ENCODE measurements at places on chromosomes 11 and 22.

- DNase-seq = no peak
Measured at GRCh38 chr22:23521441-23522113, 58.5 kb downstream of the IGLL1 start.

GRCh38 chr11:92317222-92317621, 92.6 kb downstream of the FAT3 start:
- DNase-seq = no peak

DNA sequence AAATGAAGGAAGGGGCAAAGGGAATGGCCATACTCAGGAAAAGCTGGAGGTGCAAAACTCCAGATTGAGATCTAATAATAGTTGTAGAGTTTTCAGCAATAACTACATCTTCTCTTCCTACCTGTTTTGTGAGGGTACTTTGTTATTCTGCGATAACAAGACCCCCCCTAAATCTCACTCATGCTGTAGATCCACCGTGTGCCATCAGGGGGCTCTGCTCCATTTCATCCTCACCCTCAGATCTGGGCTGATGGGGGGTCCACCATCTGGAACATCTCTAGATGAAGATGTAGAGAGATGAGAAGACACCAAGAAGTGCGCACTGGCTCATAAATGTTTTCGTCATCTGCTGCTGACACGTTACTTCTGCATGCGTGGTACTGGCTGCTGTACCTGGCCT, 135.9 kb upstream of the KIRREL3 start:
- no peak for DNase-seq

DNA sequence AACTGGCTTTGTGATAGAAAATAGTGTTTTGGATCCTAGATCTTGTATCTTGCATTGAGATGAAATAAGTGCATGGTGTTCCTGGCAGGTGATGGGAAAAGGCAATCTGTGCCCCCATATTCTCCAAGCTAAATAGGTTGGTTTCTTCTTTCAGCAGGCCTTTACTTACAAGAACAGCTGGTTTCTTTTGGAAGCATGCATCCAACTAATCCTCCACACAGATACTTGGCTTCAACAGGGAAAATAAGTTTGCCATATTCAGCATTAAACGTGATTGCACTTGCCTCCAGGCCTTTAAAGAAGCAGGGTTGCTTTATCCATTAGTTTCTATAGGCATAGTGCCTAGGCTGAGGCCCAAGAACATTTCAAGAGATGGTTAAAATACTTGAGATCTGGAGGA, 59.9 kb downstream of the APIP start:
- no peak for DNase-seq

- DNase-seq = peak; percentile 28
Measured at GRCh38 chr22:49825944-49826602, 1.6 kb downstream of the BRD1 start.

DNA sequence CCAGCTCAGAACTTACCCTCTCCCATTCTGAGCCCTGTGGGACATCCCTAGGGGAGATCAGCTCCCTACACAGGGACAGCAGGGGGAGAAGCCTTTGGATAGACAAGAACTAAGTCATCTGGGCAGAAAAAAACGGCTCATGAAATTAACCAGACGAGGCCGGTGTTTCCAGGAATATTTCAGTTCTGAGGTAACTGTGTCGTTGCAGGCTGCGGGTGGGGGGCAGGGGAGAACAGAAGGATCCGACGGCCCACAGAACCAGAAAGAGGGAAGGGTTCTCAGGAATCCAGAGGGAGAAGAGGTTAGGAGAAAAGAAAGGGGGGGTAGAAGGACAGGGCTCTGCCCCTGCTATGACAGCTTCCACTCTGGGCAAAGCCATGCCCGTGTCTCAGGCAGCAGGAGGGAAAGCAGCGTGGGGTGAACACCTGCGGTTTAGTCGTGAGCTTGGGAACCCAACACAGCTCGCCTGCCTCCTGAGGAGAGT, 3.6 kb downstream of the CLCF1 start:
- DNase-seq = no peak

- no peak for DNase-seq
Measured at GRCh38 chr11:65496304-65497140, 2.3 kb upstream of the MALAT1 start.

GRCh38 chr11:62854013-62854824, 14.8 kb upstream of the WDR74 start:
- no peak for DNase-seq

DNA sequence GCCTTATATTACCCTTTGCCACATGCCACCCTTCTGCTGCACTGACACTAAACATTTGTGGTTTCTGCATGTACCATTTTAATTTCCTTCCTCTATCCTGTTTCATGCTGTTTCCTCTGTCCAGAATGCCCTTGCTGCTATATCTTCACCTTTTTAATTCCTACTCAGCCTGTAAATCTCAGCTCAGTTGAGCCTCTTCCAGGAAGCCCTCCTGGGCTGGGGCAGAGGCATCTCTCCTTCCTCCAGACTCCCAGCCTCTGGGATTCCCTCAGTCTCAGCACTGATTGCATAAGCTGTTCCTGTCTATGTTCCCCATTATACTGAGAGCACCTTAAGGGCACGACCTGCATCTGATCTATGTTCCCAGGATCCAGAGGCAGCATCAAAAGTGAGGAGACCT, 98.7 kb downstream of the RNF169 start:
- no peak for DNase-seq

DNA sequence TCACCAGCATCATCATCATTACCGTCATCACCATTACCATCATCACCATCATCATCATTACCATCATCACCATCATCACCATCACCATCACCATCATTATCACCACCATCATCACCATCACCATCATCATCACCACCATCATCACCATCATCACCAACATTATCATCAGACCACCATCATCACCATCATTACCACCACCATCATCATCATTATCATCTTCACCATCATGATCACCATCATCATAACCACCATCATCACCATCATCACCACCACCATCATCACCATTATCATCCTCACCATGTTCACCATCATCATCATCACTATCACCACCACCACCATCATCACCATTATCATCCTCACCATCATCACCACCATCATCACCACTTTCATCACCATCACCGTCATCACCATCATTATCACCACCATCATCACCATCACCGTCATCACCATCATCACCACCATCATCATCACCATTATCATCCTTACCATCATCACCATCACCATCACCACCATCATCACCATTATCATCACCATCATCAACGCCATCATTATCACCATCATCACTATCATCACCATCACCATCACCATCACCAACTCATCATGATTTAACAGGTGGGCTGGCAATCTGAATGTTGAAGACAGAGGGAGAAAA, 2.4 kb upstream of the MYEOV start:
- DNase-seq = no peak

- DNase-seq = no peak
Measured at GRCh38 chr11:104798789-104799188, 99.5 kb downstream of the CASP12 start.

DNA sequence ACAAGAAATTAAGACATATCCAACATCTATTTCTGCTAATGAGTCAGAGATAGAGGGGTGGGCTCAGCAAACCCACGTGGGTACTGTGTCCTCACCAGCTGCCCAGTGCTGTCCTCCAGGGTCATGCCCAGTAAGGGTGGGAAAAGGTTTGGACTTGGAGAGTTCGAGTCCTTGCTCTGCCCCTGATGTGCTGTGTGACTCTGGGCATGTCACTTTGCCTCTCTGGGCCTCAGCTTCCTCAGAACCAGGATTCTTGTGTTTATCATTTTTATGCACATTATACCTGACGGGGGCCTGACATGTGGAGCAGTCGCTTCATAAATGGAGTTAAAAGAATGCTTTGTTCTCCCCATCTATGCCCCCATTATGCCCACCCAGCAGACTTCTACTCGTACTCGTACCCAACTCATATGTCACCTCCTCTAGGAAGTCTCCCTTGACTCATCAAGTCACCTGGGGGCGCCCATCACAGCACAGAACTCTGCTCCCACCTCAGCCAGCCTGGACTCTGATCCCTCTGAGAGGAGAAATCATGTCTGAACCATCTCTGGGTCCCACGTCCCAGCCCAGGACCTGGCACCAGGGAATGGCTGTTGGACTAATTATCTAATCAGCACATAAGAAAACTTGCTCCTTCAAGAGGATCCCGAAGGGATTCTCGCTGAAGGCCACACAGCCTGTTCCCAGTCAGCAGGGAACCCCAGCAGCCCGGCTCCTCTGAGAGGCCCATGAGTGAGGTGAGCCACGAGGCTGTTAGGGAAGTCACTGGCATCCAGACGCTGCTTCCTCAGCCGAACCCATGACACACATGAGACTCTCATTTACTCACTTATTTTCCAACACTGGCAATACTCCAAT, 38.7 kb upstream of the TSKU start:
- DNase-seq = no peak

- peak; percentile 92 for DNase-seq
Measured at GRCh38 chr11:62599069-62599696, 2.5 kb downstream of the MTA2 start.

DNA sequence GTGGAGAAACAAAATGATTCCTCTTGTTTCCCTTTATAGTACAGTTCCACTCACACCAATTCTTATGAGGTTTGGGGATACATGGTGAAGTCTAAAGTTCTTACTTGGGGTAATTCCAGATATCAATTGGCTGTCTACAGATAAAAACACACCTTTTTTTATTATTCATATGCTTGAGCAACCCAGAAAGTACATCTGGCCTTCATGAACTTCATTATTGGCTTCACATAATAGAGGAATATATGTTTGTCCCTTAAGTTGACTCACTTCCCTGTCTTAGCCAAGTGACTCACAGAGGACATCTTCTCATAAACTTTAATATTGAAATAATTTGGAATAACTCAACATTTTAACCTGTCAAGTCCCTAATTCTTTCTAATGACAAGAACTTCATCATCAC, 36.3 kb upstream of the SOX6 start:
- no peak for DNase-seq

- no peak for DNase-seq
Measured at GRCh38 chr11:67694875-67695555, 20.6 kb upstream of the ALDH3B2 start.

GRCh38 chr11:61912991-61913698, 4.2 kb downstream of the RAB3IL1 start:
- no peak for DNase-seq

DNA sequence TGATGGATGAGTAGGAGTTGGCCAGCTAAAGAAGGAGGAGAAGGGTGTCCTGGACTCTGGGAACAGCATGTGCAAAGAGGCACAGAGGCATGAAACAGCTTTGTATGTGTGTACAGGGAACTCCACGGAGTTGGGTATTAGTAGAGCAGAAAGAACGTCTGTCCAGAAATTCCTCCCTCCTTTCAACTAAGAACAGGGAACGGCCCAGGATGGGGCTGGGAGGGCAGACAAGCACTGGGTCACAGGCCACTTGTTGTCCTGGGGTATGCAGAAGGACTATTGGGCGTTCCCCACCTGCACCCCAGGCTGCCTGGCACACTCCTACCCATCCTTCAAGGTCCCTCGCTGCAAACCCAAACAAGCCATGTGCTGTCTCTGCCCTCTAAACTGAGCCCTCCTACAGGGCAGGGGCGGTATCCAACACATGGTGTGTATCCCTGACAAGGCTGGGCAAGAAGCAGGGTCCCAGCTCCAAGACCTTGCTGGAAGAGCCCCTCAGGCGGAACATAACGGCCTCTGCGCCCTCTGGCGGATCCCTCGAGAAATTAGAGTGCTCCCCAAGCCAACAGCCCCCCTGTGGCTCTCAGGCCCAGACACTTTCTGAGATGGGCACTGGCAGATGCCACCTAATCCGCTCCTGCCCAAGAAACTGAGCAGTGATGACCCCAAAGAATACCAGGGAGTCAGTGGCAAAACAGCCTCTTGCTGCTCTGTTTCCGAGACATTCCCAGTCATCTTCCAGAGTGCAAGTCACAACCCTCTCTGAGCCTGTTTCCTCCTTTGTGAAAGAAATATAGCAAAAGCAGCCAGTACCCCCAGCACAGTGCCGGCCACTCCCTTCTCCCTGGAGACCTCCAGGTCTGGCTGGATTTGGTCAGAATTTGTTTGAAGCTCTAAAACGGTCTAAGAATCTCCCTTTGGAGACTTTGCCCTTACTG, 1.6 kb upstream of the ELFN2 start:
- peak; percentile 21 for DNase-seq

- no peak for DNase-seq
Measured at GRCh38 chr22:47153854-47154525, 391.5 kb downstream of the TBC1D22A start.

GRCh38 chr11:78313181-78313795, 104.3 kb downstream of the GAB2 start:
- DNase-seq = no peak

DNA sequence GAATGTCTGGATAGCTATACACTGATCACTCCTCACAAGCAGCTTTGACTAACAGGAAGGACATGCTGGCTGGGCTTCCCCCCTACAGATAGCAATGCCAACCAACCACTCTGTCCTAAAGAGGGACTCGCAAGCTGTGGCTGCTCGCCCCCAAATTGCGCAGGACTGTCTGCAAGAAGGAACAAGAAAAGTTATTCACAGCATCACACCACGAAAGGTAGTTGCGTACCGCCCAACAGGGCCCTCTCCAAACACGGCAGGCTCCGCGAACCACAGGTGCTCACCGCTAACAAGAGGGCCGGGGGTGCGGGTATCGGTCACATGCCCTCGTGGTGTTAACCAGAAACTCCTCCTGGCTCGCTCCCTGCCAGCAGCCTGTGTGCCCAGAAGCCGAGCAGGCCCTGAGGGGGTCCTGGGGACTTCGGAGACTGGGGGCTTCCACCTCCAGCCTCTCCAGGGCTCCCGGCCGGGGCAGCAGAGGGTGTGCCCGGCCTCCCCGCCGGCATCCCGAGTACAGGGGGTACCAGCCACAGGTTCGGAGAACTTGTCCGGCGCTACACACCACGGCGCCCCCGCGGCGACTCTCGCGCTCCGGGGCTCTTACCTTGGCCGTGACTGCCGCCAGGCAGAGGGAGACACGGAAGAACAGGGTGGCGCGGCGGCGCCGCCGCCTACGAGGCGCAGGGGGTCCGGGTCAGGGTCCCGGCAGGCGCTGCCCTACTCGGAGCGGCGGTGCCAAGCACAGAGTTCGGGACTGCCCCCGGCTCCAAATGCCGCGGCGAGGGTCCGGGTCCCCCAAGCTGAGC, 682 bp downstream of the LARGE1 start:
- no peak for DNase-seq

GRCh38 chr11:117985953-117986887, at the start of gene IL10RA:
Gene IL10RA, plus strand, starts transcription at chr11:117986394. Its CDS starts 74 bp downstream, at chr11:117986468.
- DNase-seq = peak; percentile 57

DNA sequence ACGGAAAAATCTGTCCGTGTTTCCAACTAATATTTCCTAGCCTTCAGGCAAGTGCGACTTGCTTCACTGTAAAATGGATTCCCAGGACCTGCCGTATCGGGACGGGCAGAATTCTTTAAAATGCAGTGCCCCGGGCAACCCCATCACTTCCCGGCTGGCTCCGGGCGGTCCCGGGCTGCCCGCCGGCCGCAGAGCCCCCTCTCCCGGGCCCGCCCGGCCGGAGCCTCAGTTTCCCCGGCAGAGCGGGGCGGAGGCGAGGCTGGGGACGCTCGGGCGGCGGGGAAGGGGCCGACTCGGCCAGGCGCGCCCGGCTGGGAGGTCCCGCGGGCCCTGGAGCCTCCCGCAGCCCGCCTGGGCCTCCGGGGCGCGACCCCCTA, 84.2 kb upstream of the WNT7B start:
- DNase-seq = no peak
